Kidney epithelial cell (primary cell): ENCODE measurements at places on chromosomes 6 and 20. TPM values are rescaled to one million over a fixed set of nuclear protein-coding genes. Genes with fewer than 3 reads are reported as not detected.

Gene VSTM2L
- 0.46 and 1.6 TPM in 2 replicates for total RNA-seq

- no peak for DNase-seq
These were observed 79.2 kb downstream of the EPM2A start for GRCh38 chr6:145656128-145656527.

GRCh38 chr6:31701666-31702404, 1.3 kb downstream of the ABHD16A start:
- no peak for DNase-seq

- no peak for DNase-seq
These were observed 79.6 kb downstream of the TTLL2 start for GRCh38 chr6:167404385-167405049.
